Gastrocnemius medialis (tissue), 4 donors: ENCODE measurements at places on chromosomes 4 and X. TPM values are rescaled to one million over a fixed set of nuclear protein-coding genes. Genes with fewer than 3 reads are reported as not detected.

ZDHHC15 gene
- total RNA-seq, result 0.05 TPM

NLRP2B gene
- total RNA-seq, result not detected

SSX4B gene
- not detected for total RNA-seq

ARFIP1 gene
- total RNA-seq, result 8.4 TPM

MID1IP1 gene
- total RNA-seq, result 121 TPM

SMIM31 gene
- total RNA-seq, result not detected

CORIN gene
- not detected for total RNA-seq

MAGEA10 gene
- not detected for total RNA-seq

ETDC gene
- total RNA-seq, result not detected

DNA sequence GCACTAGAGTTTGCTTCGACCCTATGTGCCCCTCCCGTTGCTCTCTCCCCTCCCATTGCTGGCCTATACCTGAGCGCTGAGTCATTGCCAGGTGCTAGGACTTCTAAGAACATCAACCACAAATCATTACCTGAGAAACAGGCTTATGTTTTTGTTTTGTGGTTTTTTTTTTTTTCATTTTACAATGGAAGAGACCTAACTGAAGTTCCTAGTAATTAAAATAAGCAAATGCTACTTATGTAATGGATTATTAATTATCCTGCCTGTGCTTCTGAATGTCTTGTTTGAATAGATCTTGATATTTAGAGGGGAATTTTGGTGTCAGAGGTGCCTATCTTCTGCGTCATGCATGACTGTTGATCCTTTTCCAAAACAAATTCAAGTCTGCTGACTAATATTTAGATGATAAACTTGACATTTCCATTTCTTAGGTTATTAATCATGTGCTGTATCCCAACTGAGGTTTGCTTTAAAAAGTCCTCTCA, 275.4 kb upstream of the CPEB2 start:
- no peaks in the 10 kb centered on the region for H3K4me1 ChIP-seq
- H3K36me3 ChIP-seq, result no peaks in the 10 kb centered on the region
- DNase-seq, result no peak
- H3K27ac ChIP-seq, result no peak overlapping the region
- no peaks in the 10 kb centered on the region for H3K27me3 ChIP-seq

GRCh38 chr4:100838286-100838685, 320.5 kb upstream of the EMCN start:
- H3K27ac ChIP-seq, result no peak overlapping the region
- H3K27me3 ChIP-seq, result no peaks in the 10 kb centered on the region
- no peak overlapping the region for H3K4me3 ChIP-seq
- DNase-seq, result no peak

DNA sequence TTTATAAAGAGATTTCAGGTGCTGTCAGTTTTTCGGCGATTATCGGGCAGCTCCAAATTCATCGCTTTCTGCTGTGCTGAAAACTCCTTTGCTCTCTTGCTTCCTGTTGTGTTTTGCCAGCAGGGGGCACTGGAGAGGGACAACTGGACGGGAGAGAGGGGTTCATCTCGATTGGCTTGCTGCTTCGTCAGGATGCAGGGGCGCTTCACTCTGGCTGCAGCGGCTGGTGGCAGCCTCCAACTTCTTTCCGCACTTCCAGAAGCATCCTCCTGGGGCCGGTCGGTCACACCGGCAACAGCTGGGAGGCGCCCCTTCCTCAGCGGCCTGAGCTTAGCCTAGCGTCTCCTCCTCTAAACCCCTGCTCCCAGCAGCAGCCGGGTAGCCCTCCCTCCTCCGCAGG, 29.5 kb downstream of the MSL3 start:
- DNase-seq, result peak; percentile 28
- H3K36me3 ChIP-seq, result no peaks in the 10 kb centered on the region
- no peak overlapping the region for H3K27ac ChIP-seq
- H3K4me3 ChIP-seq, result peak overlapping the region; percentile 36
- H3K27me3 ChIP-seq, result no peaks in the 10 kb centered on the region

DNA sequence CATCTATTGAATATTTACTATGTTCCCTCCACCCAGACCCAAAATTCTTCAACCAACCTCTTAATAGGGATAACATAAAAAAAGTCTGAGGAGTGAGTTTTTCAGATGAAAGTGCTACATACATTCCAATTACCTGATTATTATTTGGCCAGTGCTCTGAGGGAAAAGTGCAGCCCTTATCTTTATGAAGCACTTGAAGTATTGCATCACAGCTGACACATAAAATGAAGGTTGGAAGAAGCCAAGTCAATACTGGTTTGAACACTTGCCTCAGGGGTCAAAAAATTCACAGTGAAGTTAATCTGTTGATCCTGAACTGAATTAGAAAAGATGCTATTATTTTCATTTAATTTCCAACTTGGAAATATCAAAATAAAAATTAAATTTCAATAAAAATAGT, 498.9 kb downstream of the INPP4B start:
- no peaks in the 10 kb centered on the region for H3K36me3 ChIP-seq
- DNase-seq, result no peak
- H3K4me1 ChIP-seq, result peaks cover 42% of the 10 kb centered on the region
- no peak overlapping the region for H3K27ac ChIP-seq
- no peaks in the 10 kb centered on the region for H3K27me3 ChIP-seq

GRCh38 chr4:169147191-169147590, 123.6 kb downstream of the SH3RF1 start:
- no peak overlapping the region for H3K27ac ChIP-seq
- no peaks in the 10 kb centered on the region for H3K27me3 ChIP-seq
- H3K4me1 ChIP-seq, result no peaks in the 10 kb centered on the region
- H3K4me3 ChIP-seq, result no peak overlapping the region
- H3K36me3 ChIP-seq, result peaks cover 3% of the 10 kb centered on the region
- no peak for DNase-seq

GRCh38 chrX:120264341-120264740, 13.7 kb downstream of the ZBTB33 start:
- H3K36me3 ChIP-seq, result no peaks in the 10 kb centered on the region
- no peak overlapping the region for H3K27ac ChIP-seq
- no peaks in the 10 kb centered on the region for H3K27me3 ChIP-seq
- no peak for DNase-seq
- no peak overlapping the region for H3K4me3 ChIP-seq

DNA sequence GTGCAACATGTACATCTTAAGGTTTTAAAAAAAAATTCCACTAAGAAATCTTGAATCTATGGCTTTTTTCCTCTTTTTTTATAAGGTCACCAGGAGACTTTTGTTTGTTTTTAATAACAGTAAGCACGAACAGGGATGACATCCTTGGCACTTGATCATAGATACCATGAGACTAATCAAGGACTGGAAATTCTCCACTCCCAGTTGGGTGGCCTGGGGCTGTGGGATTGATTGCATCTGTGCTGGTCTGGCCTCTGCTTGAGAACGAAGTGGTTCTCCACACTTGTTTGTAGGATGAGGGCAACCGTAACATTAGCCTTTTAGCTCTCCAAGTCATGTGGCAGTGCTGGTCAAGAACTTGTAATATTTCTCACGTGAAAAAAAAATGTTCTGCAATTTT, 35.4 kb downstream of the SNX25 start:
- no peak overlapping the region for H3K4me3 ChIP-seq
- H3K4me1 ChIP-seq, result no peaks in the 10 kb centered on the region
- H3K36me3 ChIP-seq, result no peaks in the 10 kb centered on the region

DNA sequence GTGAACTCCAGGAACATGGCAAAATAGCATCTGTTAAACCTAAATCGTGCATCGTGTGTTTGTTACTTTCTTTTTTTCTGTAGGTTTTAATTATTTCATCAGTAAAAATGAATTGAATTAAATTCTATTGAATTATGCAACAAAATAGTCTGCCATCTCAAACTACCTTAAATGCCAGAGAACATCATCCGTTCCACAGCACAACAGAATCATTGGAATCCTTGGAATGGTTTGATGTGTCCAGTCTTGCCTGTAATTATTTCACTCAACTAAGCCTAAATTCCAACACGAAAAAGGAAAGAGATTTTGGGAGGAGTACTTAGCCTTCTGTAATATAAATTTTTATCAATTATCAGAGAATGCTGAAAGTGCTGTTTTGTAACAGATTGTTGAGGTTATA, 17.1 kb upstream of the SLC7A11 start:
- H3K4me1 ChIP-seq, result no peaks in the 10 kb centered on the region
- DNase-seq, result no peak
- no peak overlapping the region for H3K27ac ChIP-seq
- H3K27me3 ChIP-seq, result no peaks in the 10 kb centered on the region
- H3K4me3 ChIP-seq, result no peak overlapping the region

- no peaks in the 10 kb centered on the region for H3K4me1 ChIP-seq
- no peak for DNase-seq
- H3K4me3 ChIP-seq, result no peak overlapping the region
- H3K36me3 ChIP-seq, result no peaks in the 10 kb centered on the region
- H3K27me3 ChIP-seq, result no peaks in the 10 kb centered on the region
- H3K27ac ChIP-seq, result no peak overlapping the region
These were observed 275.7 kb downstream of the STPG2 start for GRCh38 chr4:97867557-97868091.

DNA sequence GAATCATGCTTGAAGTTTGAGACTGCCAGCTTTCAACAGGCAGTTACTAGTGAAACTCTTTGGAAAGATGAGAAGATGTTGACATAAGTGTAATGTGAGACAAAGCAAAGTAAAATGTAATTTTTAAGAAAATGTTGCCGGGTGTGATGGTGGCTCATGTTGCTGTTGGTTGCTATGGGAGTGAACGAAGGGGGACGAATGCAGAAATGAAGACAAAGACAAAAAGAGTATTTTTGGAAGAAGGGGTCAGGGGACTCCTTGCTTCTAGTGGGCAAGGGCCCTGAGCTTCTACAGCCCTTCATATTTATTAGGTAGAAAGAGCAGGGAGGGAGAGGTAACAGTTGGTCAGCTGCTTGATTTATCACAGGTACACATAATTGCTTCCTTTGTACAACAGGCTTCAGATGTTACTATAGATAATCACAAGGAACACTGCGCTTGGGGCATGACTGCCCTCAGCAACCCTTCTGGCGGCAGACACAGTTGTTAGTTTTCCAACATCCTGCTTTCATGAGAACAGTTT, 11.9 kb upstream of the UGDH start:
- no peak overlapping the region for H3K27ac ChIP-seq
- no peaks in the 10 kb centered on the region for H3K4me1 ChIP-seq
- no peak overlapping the region for H3K4me3 ChIP-seq
- no peaks in the 10 kb centered on the region for H3K27me3 ChIP-seq
- DNase-seq, result no peak

GRCh38 chr4:162059656-162060055, 104.1 kb downstream of the FSTL5 start:
- no peaks in the 10 kb centered on the region for H3K36me3 ChIP-seq
- no peaks in the 10 kb centered on the region for H3K4me1 ChIP-seq
- no peak for DNase-seq
- no peak overlapping the region for H3K4me3 ChIP-seq
- no peaks in the 10 kb centered on the region for H3K27me3 ChIP-seq

GRCh38 chr4:58090539-58090938, 980.4 kb upstream of the IGFBP7 start:
- H3K36me3 ChIP-seq, result no peaks in the 10 kb centered on the region
- DNase-seq, result no peak
- no peak overlapping the region for H3K4me3 ChIP-seq
- no peaks in the 10 kb centered on the region for H3K4me1 ChIP-seq

- H3K27me3 ChIP-seq, result no peaks in the 10 kb centered on the region
- H3K4me3 ChIP-seq, result peak overlapping the region; percentile 28
- no peaks in the 10 kb centered on the region for H3K36me3 ChIP-seq
- no peaks in the 10 kb centered on the region for H3K4me1 ChIP-seq
- DNase-seq, result no peak
- no peak overlapping the region for H3K27ac ChIP-seq
These were observed 43.2 kb downstream of the QDPR start for GRCh38 chr4:17468619-17469221.

DNA sequence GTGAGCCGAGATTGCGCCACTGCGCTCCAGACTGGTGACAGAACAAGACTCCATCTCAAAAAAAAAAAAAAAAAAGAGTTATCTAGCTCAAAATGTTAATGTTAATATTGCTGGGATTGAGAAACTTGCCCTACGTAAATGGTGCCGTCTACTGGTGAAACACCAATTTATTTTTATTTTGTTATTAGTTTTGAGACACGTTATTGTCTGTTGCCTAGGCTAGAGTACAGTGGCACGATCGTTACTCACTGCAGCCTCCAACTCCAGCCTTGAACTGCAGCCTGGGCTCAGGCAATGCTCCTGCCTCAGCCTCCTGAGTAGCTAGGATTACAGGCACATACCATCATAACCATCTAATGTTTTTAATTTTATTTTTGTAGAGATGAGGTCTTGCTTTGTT, 262.8 kb downstream of the BMPR1B start:
- no peak for DNase-seq
- no peaks in the 10 kb centered on the region for H3K27me3 ChIP-seq
- H3K27ac ChIP-seq, result no peak overlapping the region
- H3K36me3 ChIP-seq, result no peaks in the 10 kb centered on the region
- no peaks in the 10 kb centered on the region for H3K4me1 ChIP-seq
- no peak overlapping the region for H3K4me3 ChIP-seq

- no peaks in the 10 kb centered on the region for H3K36me3 ChIP-seq
- no peaks in the 10 kb centered on the region for H3K4me1 ChIP-seq
- no peaks in the 10 kb centered on the region for H3K27me3 ChIP-seq
- no peak for DNase-seq
These were observed 280.9 kb upstream of the RPS6KA3 start for GRCh38 chrX:20547611-20548051.

- no peaks in the 10 kb centered on the region for H3K36me3 ChIP-seq
- no peak for DNase-seq
- H3K4me1 ChIP-seq, result no peaks in the 10 kb centered on the region
These were observed 487.6 kb downstream of the GRXCR1 start for GRCh38 chr4:43380093-43380492.

DNA sequence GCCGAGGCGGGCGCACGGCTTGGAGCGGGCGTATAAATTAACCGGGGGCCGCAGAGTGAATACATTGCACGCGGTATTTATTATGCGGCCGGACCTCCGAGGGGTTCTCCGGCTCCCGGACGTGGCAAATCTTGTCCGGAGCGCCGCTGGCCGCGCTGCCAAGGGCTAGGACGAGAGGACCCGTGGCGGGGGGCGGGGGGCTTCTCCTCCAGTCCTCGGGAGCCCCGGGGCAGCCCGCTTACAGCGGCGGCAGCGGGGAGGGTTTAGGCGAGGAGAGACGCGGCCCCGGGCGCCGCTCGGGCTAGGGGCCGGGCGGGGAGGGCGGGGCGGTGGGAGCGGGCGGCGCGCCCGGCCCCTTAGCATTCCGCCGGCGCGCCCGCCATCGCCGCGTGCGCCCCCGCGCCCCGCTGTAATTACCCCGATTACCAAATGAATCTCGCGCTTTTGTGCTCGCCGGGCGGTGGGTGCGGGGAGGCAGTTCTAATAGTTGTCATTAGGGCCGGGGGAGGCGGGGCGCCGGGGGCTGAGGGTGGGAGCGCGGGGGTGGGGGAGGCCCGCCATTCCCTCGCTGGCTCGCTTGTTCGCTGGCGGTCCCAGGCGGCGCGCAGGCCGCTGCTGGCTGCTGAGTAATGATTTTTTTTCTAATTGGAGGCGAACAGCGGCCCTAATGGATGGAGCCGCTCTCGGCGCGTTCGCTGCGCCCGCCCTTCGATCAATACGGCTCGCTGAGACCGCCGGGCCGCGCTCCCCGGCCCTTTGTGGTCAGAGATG, 276.6 kb downstream of the BCOR start:
- H3K27me3 ChIP-seq, result no peaks in the 10 kb centered on the region
- no peaks in the 10 kb centered on the region for H3K4me1 ChIP-seq
- no peaks in the 10 kb centered on the region for H3K36me3 ChIP-seq
- no peak overlapping the region for H3K27ac ChIP-seq

GRCh38 chr4:141016117-141016798, 117.0 kb downstream of the RNF150 start:
- H3K4me1 ChIP-seq, result peaks cover 19% of the 10 kb centered on the region
- DNase-seq, result no peak
- H3K27me3 ChIP-seq, result no peaks in the 10 kb centered on the region
- H3K27ac ChIP-seq, result no peak overlapping the region
- no peak overlapping the region for H3K4me3 ChIP-seq

- H3K36me3 ChIP-seq, result no peaks in the 10 kb centered on the region
- no peaks in the 10 kb centered on the region for H3K4me1 ChIP-seq
- H3K4me3 ChIP-seq, result no peak overlapping the region
- DNase-seq, result no peak
- no peak overlapping the region for H3K27ac ChIP-seq
- H3K27me3 ChIP-seq, result no peaks in the 10 kb centered on the region
These were observed 121.9 kb downstream of the BEND2 start for GRCh38 chrX:18098763-18099162.
